ENCODE measurements at places on chromosomes 3 and 15. TPM values are rescaled to one million over a fixed set of nuclear protein-coding genes. Genes with fewer than 3 reads are reported as not detected.

The NME9 gene
- not detected for total RNA-seq

DNA sequence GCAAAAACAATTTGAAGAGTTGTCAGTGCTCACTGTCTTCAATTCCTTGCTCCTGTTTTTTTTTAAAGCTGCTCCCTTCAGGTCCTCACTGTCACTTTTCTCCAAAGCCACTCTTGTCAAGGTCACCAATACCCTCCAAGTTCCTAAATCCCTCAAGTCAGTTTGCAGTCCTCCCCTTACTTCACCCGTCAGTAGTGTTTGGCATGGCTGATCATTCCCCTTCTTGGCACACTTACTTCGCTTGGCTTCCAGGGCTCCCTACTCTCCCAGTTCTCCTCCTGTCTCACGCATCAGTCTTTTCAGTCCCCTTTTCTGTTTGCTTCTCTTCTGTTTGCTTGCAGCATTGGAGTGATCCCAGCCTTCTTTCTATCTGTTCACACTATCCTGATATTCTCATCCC is 25.5 kb downstream of the PLCL2 start:
- no peak overlapping the region for H3K27ac ChIP-seq
- H3K4me3 ChIP-seq, result no peak overlapping the region
- no peak for DNase-seq
- H3K4me1 ChIP-seq, result no peaks in the 10 kb centered on the region
- H3K27me3 ChIP-seq, result no peaks in the 10 kb centered on the region

- H3K4me3 ChIP-seq, result no peak overlapping the region
- DNase-seq, result no peak
- no peaks in the 10 kb centered on the region for H3K4me1 ChIP-seq
- peaks cover 9% of the 10 kb centered on the region for H3K36me3 ChIP-seq
- H3K27me3 ChIP-seq, result no peaks in the 10 kb centered on the region
Observed at GRCh38 chr3:25723802-25724201, 59.1 kb upstream of the TOP2B start.

The RBMS3 gene
- 39.9 TPM for total RNA-seq
